ENCODE measurements at places on chromosomes 16 and 17. TPM values are rescaled to one million over a fixed set of nuclear protein-coding genes. Genes with fewer than 3 reads are reported as not detected.

The KRT33A gene
- not detected for total RNA-seq

GRCh38 chr17:29905879-29906167, 24.2 kb downstream of the SSH2 start:
- DNase-seq, result no peak

GRCh38 chr16:87850009-87851006, 19.0 kb downstream of the SLC7A5 start:
- no peak for DNase-seq

GRCh38 chr16:50606431-50607050, 58.3 kb downstream of the NKD1 start:
- no peak for DNase-seq
